ENCODE measurements at places on chromosomes 13 and 19. TPM values are rescaled to one million over a fixed set of nuclear protein-coding genes. Genes with fewer than 3 reads are reported as not detected.

GRCh38 chr19:54947381-54947780, at the start of gene NLRP7:
Gene NLRP7, minus strand, starts transcription at chr19:54947530.
- DNase-seq: no peak

PCDH9 gene
- 2.1 TPM for polyA plus RNA-seq

- DNase-seq: no peak
Measured at GRCh38 chr19:7915250-7916102, 846 bp downstream of the TGFBR3L start.

DNA sequence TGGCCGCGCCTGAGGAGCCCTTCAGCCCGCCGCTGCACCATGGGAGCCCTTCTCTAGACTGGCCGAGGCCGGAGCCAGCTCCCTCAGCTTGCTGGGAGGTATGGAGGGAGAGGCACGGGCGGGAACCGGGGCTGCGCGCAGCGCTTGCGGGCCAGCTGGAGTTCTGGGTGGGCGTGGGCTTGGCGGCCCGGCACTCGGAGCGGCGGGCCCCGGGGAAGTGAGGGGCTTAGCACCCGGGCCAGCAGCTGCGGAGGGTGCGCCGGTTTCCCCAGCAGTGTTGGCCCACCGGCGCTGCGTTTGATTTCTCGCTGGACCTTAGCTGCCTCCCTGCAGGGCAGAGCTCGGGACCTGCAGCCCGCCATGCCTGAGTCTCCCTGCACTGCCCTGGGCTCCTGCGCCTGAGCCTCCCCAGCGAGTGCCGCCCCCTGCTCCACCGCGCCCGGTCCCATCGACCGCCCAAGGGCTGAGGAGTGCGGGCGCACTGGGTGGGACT, 1890.0 kb upstream of the PCDH20 start:
- no peak for DNase-seq

DNA sequence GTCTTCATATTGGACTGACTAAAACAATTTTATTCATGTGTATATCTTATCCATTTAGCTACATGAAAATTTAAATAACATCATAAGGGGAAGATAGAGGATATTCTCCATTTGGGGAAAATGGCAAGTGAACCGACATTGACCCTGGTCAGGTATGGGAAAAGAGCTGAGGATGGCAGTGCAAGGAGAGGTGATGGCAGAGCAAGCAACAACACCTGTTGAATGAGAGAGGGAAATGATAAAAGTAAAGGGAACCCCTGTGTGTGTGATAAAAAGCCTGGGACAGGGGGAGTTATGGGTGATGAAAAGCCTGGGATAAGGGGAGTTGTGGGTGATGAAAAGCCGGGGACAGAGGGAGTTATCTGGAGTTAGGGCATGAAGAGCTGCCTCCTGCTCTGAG, 4.0 kb downstream of the CLC start:
- no peak for DNase-seq

AP1M2 gene
- 37.6 TPM for polyA plus RNA-seq

SPRYD7 gene
- 15.8 TPM for polyA plus RNA-seq

Measured in left lung (tissue), 14 donors.